ENCODE measurements at places on chromosomes 7 and 10.

DNA sequence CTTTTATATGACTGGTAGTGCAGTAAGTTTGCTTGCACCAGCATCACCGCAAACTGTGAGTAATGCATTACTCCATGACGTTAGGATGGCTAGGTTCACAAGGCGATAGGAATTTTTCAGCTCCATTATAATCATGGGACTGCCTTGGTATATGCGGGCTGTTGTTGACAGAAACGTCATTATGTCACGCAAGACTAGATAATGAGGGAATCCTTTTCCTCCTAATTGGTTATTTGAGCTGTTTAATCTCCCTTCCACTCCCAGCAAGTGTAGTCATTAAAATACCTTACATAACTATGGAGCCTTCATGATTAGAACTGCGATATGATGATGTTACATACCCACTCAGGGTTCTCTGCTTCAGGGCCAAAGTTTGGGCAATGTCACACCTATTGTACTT lies 17.3 kb downstream of the KLLN start:
- no peak for DNase-seq

DNA sequence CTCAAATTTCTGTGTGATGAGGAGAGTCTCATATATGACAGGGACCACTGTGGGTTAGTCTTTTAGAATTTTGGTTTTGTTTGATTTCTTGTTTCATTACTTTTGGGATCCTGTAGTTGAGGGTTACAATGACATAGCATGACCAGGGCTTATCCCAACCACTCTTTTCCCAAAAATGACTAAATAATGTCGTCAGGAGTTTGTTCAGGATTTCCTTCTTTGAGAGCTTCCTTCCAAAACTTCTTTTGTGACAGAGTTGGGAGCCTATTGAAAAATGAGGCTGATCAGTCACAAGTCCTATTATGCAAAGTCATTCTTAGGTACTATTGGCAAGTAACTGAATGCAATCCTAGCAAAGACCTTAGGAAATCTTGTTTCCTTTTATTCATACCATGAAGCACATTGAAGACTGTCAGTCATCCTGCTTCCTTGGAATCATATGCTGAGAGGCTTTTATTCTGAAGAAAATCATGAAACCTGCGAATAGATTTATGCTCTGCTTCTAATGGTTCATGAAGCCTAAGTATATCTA lies 498.3 kb downstream of the LRMDA start:
- no peak for DNase-seq

DNA sequence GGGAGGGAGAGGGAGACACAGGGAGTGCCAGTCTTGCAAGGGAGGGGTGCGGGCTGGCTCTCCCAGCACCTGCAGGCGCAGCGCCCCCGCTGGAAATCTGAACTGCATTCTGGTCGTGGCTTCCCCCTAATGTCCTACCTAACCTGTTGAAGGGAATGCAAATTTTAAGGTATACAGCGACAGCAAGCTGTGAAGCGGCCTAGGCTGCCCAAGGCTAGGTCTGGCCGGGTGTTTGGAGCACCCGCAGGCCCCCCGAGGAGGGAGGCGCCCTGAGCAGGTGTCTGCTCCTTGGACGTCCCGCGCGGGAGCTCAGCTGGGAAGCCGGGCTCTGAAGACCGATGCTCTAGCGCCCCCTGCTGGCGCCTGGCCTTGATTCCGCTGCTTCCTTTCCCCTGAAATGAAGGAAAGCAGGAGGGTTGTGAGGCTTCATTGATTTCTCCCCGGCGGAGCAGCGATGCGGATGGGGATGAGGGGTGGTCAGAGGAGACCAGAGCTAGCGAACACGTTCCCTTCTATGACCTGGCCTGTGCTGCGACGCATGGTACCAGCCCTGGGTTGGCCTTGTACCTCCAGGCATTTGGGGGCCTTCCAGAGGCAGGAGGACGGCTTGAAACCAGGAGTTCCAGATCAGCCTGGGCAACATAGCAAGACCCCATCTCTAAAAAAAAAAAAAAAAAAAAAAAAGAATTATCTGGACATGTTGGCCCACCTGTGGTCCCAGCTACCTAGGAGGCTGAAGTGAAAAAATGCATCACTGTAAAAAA lies 601.3 kb downstream of the GALNT17 start:
- no peak for DNase-seq

- DNase-seq = no peak
Observed at GRCh38 chr7:107914831-107915230, 23.8 kb downstream of the DLD start.

DNA sequence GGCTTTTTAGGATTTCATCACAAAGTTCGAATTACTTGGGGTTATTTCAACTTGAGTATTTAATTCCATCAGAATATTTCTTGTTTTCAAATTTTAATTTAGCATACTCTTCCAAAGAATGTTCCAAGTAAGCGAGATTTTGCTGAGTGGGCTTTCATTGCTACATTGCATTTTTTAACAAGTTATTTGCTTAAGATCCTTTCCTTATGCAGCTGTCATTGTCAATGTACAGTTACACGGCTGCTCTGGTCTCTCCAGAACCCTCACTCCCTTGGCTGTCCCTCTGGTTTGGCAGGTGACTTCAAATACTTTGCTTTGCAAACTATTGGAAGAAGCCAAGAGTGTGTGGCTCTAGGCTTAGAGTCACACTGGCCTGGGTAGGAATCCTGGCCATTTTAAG lies 80.0 kb downstream of the CFAP58 start:
- no peak for DNase-seq

Data from T follicular helper cell (primary cell).